ENCODE measurements at places on chromosomes 3 and 15.

DNA sequence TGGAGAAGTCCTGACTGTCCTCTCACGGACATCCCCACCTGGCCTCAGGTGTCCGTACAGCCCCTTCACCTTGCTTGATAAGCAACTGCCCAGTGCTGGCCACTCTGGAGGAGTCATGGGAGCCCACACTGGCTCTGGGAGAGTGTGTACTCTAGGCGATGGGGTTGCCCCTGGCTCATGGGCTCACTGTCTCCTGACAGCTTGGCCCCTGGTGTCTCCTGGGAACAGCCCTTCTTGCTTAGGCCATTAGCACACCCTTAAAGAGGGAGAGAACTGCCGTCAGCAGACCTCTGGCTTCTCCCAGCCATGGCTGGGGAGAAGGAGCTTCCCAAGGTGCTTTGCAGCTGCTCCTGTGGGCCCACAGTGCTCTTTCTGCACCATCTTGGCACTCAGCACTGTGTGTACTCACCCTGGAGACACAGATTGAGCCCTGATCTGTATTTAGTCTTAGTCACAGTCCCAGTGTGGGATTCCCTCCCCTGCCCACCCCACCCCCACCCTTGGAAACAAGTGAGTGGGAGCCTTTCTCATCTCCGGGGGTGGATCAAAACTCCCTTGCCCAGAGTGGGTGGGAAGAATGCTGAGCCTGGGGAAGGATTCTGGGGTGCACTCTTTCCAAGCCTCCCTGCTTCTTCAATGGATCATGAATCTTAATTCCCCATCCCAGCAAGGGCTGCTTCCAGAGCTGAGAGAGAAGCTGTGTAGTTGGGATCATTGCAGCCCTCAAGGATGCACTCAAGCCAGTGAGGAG lies 83.5 kb upstream of the ADPGK start:
- no peak for DNase-seq

DNA sequence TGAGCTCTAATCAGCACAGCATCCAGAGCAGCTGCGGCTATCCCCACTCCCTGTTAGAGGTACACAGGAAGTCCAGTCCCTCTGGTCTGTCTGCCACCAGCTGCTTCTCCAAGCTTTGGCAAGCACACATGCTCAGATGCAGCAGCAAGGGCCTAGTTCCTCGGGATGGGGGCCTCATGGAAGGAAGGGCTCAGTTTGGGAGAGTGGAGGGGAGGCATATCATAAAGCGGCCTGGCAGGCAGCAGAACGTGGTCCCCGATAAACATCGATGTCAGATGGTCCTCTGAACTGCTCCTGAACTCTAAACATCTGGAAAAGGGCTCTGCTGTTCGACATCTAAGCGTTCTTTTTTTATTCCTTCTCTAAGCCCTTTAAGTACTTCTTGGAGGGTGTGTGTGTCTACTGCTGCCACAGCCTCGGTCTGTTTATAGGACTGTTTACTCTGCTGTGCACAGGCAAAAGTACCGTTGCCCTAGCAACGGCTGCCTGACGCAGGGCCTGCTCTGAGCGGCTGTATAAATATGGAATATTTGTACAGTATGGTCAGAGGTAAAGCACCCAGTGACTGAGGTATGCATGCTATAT lies 74.6 kb downstream of the PRICKLE2 start:
- peak; percentile 89 for DNase-seq

- no peak for DNase-seq
Observed at GRCh38 chr3:51110586-51110985, 274.5 kb upstream of the MANF start.

DNA sequence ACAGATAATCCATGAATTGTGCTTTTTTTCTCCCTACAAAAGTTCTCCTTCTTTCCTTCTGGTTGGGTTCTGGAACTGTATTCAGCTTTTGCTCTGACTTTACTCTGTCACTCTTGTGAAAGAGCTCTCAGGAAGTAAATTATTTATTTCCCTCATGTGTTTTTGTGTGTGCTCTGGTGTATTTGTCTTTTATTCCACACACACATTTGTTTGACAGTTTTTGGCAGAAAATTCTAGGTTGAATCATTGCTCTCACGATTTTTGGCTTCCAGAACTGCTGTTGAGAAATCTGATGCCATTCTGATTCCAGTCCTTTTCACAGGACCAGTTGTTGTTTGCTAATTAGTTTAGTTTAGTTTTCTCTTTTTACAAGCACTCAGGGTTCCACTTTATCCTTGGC lies 172.8 kb downstream of the PLCH1 start:
- no peak for DNase-seq

GRCh38 chr3:160564258-160564911 lies 986 bp downstream of the KPNA4 start:
- peak; percentile 79 for DNase-seq

DNA sequence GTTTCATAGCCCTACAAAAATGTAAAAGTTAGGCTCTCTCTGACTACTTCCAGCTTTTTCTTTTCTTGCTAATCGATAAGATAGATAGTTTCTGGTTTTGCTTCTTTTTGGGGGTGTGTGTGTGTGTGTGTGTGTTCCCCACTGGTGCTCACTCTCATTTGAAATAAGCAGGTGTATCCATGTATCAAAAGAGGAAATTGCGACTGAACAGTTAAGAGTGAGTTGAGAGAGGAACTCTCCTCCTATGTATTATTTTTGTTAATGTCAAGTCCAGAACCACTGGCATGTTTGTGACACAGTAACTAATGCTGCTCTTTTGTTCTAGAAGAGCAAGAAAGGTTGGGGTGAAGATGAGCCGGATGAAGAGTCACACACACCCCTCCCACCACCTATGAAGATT lies 96.7 kb upstream of the UMPS start:
- no peak for DNase-seq

GRCh38 chr3:65827076-65827475 lies 211.6 kb downstream of the MAGI1 start:
- no peak for DNase-seq

GRCh38 chr3:152148579-152148978 lies 120.2 kb upstream of the MBNL1 start:
- DNase-seq, result no peak

- no peak for DNase-seq
Observed at GRCh38 chr3:168881804-168882203, 781.7 kb downstream of the MECOM start.

GRCh38 chr3:180989291-180990163 lies at the start of gene DNAJC19:
Gene DNAJC19 (minus strand): TSS chr3:180989736. CDS start chr3:180989602, 134 bp downstream.
- DNase-seq, result peak; percentile 99

DNA sequence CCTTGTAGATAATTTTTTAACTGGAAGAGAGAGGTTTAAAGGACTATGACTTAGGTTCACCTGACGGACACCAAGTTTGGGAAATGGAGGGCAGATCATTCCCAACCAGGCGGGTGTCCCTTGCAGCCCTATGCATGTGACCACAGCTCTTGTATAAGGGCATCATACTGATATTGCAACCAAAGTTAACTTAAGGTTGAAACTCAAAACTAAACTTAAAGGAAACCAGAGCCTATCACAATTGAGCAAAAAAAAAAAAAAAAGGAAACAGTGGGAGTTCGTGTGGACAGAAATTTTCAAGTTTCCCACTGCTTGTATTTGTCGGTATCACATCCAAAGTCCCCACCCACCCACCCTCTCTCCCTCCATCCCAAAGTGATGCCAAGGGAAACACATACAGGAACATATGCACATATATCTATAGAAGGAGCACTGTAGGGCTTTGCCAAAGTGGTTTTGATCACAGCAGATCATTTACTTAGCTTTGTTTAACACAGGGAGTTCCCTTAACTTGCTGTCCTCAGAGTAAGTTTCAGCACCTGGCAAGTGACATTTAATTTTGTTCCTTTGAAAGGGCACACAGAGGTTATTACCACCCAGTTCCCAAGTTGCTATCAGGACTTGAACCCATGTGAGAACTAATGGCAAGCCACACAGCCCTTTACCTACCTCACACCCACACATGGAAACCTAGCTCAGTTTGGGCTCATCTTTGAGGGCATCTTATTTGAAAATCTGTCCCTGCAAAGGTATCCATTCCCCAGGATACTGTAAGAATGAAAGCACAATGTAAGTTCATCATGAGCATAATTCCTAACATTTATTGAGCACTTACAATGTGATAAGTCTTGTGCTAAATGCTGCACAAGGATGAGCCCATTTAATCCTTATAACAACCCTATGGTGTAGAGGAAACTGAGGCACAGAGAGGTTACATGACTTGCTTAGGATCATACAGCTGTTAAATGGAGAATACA lies 204.5 kb upstream of the CMC1 start:
- no peak for DNase-seq
